ENCODE measurements at places on chromosomes 6 and 20.

- no peak for DNase-seq
These were observed 25.2 kb downstream of the TBPL1 start for GRCh38 chr6:133977983-133978895.

DNA sequence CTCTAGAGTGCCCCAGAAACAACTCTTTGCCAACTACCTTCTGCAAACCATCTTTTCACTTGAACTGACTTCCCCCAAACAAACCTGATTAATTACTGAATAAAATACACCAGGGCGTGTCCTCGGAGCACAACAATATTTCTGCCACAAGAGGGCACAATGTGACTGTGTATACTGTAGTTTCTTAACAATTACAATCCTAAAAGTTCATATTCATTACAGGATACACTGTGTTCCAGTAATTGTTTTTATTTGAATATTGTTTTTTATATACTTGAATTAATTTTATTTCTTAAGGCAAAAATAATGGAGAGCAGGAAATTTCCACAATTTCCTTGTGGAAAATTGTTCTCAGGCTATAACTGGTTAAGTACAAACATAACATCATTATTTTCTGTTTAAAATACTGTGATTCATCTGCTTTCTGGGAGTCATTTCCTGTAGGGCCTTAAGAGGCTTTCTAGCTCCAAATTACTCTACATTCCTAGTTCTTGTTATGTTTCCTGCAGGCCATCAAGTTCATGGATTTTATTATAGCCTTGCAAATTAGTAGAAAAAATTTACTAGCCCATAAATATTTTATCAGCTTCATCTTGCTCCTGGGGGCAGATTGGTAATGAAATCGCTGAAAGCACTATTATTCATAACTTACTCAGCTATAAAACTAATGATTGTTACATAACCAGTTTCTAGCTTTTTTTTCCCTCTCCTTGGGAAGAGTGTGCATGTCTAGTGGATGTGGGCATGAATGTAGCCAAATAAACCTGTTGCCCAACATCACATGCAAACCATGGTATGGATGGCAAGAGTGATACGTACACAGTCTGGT lies 51.9 kb upstream of the SLC22A16 start:
- DNase-seq = peak; percentile 36

GRCh38 chr6:29941016-29941415 lies 1.3 kb upstream of the HLA-A start:
- no peak for DNase-seq

- no peak for DNase-seq
These were observed 2.1 kb downstream of the TAAR5 start for GRCh38 chr6:132587424-132587823.

GRCh38 chr20:10603971-10604864 lies 69.6 kb downstream of the JAG1 start:
- DNase-seq = no peak

DNA sequence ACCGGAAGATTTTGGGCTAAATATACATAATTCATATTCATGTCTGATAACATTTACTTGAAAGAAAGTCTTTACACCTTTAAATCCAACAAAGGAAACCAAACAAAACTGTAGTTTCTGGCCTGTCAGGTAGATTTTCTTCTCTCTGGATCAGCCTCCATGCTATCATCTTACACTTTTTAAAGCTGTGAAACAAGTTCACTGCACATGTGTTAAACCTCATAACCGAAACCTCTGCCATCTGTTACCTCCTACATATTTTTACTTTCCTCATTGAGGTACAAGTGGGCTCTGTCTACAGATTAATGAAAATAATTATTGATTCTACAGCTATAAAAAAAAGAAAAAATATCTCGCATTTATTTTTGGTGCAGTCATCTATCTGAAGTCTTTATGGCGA lies 149.9 kb downstream of the RALGAPA2 start:
- no peak for DNase-seq

- DNase-seq = no peak
These were observed 388.8 kb downstream of the CDC5L start for GRCh38 chr6:44776344-44776743.

GRCh38 chr6:136382676-136383252 lies 93.1 kb upstream of the BCLAF1 start:
- no peak for DNase-seq

DNA sequence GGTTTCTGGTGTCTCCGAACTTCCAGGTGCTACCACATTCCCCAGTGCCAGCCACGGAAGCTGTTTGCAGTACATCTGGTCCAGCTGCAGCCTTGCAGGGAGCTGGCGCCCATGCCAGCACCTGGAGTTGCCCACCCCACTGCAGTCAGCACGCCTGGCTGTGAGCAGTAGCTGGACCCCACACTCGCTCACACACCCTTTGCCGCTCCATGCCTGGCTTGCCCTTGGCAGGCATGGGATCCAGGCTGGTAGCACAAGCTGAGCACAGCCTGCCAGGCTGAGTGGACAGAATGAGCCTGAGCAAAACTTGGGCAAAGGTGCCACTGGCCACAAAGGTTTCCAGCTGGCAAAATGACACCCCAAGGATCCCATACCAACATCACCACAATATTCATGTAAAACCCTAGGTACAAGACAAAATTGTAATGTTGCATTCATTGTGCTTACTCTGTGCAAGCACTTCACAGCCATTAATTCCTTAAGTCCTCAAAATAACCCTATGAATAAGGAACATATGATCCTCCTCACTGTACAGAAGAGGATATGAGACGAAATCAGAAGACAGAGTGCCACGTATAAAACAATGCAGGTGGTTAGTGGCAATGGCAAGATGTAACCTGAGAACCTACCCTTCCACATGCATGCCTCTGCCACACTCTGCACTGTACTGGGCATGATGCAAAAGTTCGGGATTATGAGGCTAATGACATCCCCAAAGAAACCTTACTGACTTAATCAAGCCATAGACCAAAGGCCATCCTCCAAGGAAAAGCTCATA lies 18.3 kb downstream of the KIF16B start:
- DNase-seq = no peak

DNA sequence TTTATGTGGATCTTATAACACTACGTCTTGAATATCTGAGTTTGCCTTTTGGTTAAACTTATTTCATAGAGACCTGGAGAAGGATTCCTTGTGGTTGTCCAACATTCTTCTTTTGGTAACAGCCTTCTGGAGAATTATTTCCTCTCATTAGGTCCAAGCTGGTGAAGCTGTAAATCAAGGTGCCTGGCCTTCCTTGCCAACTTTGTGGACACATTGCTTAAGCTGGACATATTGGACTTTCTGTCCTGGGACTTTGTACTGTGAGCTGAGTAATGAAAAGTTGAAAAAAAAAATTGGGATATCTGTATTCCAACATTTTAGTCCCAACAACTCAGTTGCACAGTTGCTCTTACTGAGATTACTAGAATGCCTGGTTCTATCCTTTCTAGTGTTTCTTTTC lies 186.2 kb downstream of the HAO1 start:
- no peak for DNase-seq

- DNase-seq = no peak
These were observed 161.3 kb downstream of the PKHD1 start for GRCh38 chr6:51926125-51926524.
